CD4-positive, alpha-beta memory T cell (primary cell): ENCODE measurements at places on chromosomes 5 and 9. TPM values are rescaled to one million over a fixed set of nuclear protein-coding genes. Genes with fewer than 3 reads are reported as not detected.
A peak's percentile ranks its signal among the peaks of the same experiment; 100 is the strongest.

PGM5 gene
- total RNA-seq, result not detected

- no peak for DNase-seq
- no peaks in the 10 kb centered on the region for H3K27me3 ChIP-seq
- no peaks in the 10 kb centered on the region for H3K4me1 ChIP-seq
- no peak overlapping the region for H3K27ac ChIP-seq
- H3K36me3 ChIP-seq, result peaks cover 22% of the 10 kb centered on the region
Measured at GRCh38 chr5:71482132-71482531, 26.7 kb downstream of the BDP1 start.

DNA sequence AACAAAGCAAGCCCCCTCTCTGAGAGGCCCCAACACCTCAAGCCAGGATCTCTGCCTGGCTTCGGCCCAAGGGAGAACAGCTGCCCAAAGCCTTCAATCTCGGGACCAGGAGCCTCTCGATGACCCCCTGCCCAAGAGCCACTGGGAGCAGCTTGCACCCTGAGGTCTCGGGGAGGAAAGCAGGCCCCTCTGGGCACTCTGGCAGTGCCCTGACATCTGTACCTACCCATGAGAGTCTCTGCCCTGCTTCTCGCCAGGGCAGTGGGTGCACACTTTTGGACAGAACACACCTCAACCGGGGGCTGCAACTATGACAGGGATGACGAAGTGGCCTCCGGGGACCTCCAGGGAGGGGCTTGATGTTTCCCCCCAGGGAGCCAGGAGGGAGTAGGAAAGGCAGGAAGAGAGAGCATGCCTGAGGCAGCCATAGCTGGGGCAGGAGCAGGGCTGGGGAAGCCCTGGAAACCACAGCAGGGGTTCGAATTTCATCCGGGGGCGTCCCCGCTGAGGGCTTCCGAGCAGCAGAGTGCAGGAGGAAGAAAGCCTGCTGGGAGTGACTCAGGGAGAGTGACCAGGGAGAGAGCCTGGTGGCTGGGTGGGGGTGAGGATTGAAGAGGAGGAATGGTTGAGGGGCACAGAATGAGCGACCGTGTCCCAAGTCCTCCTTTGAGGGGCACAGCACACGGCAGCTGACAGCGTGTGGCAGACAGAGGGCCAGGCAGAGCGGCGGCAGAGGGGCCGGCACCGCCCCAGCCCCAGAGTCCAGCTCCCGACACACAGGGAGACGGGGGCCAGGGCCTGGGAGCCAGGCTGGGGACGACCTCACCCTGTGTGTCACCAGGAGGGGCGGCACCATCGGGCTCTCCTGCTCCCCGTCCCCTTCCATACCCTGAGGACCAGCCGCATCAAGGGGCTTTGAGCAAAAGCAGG is 1.8 kb downstream of the LPCAT1 start:
- no peak overlapping the region for H3K4me3 ChIP-seq
- no peaks in the 10 kb centered on the region for H3K27me3 ChIP-seq
- H3K36me3 ChIP-seq, result no peaks in the 10 kb centered on the region
- peaks cover 49% of the 10 kb centered on the region for H3K4me1 ChIP-seq
- DNase-seq, result no peak
- peak overlapping the region; percentile 9 for H3K27ac ChIP-seq

CATSPER3 gene
- 0.94 TPM for total RNA-seq

DNA sequence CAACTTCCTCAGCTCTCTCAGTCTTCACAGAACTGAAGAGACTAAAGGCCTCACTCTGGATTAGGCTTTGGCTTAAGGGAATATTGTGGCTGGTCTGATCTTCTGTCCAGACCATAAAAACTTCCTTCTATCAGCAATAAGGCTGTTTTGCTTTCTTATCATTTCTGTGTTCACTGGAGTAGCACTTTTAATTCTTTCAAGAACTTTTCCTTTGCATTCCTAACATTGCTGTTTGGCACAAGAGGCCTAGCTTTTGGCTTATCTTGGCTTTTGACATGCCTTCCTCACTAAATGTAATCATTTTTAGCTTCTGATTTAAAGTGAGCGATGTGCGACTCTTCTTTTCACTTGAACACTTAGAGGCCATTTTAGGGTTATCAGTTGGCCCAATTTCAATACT is 88.7 kb upstream of the ACOT12 start:
- H3K36me3 ChIP-seq, result no peaks in the 10 kb centered on the region
- H3K4me1 ChIP-seq, result no peaks in the 10 kb centered on the region
- no peak for DNase-seq
- H3K27ac ChIP-seq, result no peak overlapping the region
- no peak overlapping the region for H3K4me3 ChIP-seq

SLC46A2 gene
- not detected for total RNA-seq

DNA sequence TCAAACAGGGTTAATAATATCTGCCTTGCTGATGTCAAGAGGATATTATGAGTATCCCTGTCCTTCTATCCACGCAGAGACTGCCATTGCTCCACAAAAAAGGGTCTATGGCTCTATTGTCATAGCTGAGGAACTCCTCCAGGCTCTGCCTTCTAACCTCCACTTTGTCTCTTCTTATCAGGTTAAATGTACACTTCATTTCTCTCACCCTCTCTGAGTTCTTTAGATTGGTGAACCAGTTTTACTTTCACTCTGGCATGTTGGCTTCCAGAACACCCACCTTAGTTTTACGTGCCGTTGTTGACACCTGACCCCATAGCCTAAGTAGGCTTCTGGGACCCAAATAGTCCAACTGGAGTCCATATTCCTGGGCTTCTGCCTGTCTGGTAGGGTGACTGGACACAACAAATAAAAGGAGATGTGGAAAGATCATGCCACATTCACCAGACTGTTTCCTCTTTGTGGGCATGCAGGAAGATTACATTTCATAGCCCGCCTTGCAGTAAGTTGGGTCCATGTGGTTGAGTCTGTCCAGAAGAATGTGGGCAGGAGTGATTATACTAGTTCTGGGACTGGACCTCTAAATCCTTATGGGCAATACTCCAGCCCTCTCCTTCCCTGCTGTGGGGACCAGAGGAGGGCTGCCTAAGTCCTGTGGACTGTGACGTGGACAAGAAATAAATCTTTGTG is 350.4 kb upstream of the CLINT1 start:
- H3K4me1 ChIP-seq, result no peaks in the 10 kb centered on the region
- H3K27me3 ChIP-seq, result no peaks in the 10 kb centered on the region
- H3K36me3 ChIP-seq, result no peaks in the 10 kb centered on the region

DNA sequence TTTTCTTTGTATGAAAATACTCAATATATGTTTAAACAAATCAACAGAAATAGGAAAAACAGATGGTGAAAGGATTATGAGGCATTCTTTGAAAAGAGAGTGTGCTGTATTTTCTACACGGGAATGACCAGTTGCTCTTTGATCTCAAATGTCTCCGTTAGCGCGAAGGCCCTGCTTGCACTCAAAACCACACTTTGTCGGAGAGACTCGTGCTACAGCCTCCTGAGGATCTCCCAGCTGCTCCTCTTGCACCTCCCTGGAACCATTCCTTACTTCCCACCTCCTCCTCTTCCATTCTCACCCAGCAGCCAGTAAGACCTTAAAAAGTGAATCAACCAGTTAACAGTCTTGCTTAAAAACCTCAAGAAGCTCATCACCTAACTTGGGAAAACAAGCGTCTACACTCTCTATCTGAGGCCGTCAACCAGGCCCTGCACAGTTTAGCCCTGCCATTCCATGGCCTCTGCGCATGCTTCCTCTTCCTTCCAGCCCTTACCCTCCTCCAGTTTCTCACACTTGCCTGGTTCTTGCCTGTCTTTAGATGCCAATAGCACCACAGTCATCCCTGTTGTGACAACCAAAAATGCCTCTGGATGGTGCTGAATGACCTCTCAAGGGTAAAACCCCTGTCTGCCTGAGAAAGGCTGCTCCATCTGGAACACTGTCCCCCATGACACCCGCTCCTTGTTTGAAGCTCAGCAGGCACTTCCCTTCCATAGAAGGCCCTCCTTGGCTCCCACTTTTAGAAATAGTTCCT is 594.7 kb upstream of the WWC1 start:
- no peaks in the 10 kb centered on the region for H3K27me3 ChIP-seq
- H3K4me3 ChIP-seq, result no peak overlapping the region

MYMK gene
- total RNA-seq, result not detected

HAVCR2 gene
- 2.7 TPM for total RNA-seq

DNA sequence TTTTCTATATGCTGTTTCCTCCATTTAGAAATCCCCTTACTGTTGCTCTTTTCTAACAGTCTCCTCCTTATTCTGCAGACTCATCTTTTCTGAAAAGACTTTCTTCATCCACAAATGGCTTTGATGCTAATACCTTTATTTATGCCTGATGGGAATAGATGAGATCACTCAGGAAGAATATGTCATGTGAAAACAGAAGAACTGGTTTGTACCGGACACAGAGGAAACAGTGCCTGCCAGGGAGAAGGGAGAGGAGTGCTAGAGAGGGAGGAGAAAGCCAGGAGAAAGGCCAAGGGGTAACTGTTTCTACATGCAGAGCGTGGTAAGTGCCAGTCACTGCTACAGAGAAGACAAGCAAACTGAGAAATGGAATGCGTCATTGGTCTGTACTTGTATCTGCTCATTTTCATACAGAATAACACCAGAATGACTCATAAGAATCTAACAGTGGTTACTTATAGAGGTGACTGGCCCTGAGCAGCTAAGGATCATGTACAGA is 45.9 kb upstream of the PJA2 start:
- no peak overlapping the region for H3K4me3 ChIP-seq
- no peak for DNase-seq
- no peaks in the 10 kb centered on the region for H3K27me3 ChIP-seq
- no peak overlapping the region for H3K27ac ChIP-seq
- no peaks in the 10 kb centered on the region for H3K4me1 ChIP-seq

DNA sequence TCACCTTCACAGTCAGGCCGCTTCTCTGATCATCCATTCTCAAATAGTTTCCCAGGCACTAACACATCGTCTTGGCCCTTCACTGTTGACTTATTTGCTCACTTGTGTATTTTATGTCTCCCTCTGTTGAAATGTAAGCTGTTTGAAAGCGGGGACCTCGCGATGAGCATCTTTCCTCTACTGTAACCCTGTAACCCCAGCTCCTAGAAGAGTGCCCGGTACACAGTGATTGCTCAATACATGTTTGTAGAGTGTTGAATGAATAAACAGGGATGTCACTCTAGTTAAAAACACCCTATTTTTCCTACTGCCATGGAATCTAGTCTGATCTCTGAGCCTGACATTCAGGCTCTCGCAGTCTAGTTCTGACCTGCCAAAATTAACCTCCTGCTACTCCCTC is 150.8 kb downstream of the TTLL11 start:
- DNase-seq, result no peak
- H3K27ac ChIP-seq, result no peak overlapping the region
- no peaks in the 10 kb centered on the region for H3K27me3 ChIP-seq
- H3K36me3 ChIP-seq, result no peaks in the 10 kb centered on the region

TMOD1 gene
- 2.6 TPM for total RNA-seq

- no peaks in the 10 kb centered on the region for H3K36me3 ChIP-seq
- no peak overlapping the region for H3K27ac ChIP-seq
- no peak for DNase-seq
- H3K4me1 ChIP-seq, result no peaks in the 10 kb centered on the region
- H3K27me3 ChIP-seq, result no peaks in the 10 kb centered on the region
Measured at GRCh38 chr5:80324912-80325311, 5.1 kb downstream of the SPZ1 start.

GRCh38 chr5:101431201-101431600 is 528.1 kb upstream of the ST8SIA4 start:
- no peaks in the 10 kb centered on the region for H3K36me3 ChIP-seq
- no peaks in the 10 kb centered on the region for H3K27me3 ChIP-seq
- no peak for DNase-seq

DNA sequence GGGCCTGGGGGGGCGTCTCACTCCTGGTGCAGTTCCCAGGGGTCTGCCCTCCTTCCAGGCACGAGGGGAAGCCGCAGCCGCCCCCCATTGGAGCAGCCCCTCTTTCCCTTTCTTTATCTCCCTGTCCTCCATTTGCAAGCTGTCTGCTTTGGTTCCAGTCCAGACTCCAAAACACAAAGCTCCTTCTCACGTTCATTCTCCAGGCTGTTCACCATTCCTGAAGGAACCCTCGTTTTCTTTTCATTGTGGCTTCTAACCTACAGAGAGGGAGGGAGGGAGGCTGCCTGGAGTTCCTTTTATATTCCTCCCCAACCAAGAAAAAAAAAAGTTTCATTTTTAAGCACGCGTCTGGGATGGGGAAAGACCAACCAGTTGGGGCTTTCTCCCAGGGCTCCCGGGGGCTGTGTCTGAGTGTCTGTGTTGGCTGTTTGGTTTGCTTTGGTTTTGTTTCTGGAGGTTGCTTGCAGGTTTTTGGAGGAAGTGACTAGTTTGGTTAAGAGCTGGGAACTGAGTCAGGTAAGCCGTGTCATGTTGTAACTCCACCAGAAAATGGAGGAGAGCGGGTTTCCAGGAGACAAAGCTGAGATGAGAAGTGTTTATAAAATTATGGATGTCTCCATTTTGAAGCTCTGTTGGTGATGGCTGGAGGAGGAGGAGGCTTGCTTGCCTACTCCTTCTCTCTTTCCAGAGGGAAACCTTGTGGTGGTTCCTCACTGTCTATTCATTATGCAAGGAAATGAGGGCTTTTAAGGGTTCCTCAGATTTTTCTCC is 1.6 kb downstream of the ZNF462 start:
- peaks cover 14% of the 10 kb centered on the region for H3K27me3 ChIP-seq
- no peaks in the 10 kb centered on the region for H3K4me1 ChIP-seq
- no peaks in the 10 kb centered on the region for H3K36me3 ChIP-seq
- H3K27ac ChIP-seq, result no peak overlapping the region
- H3K4me3 ChIP-seq, result no peak overlapping the region
- no peak for DNase-seq

DNA sequence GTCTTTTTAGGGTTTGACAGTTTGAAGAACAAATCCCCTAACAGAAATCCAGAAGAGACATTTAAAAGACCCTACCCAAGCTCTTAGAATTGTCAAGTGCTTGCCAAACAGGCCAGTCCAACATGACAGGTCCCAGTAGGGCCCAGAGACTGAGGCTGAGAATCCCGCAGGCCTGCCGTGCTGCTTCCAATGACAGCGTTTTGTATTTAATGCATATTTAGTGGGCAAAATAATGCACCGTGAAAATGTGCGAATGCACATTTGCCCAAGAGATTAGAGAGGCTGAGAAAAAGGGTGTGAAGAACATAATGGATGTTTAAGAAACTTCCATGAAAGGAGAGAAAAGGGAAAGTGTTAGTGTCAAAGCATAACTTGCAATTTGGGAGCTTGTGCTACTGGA is 57.6 kb downstream of the CD180 start:
- H3K27me3 ChIP-seq, result no peaks in the 10 kb centered on the region
- no peak overlapping the region for H3K4me3 ChIP-seq

CREB3 gene
- total RNA-seq, result 24.8 TPM

DNA sequence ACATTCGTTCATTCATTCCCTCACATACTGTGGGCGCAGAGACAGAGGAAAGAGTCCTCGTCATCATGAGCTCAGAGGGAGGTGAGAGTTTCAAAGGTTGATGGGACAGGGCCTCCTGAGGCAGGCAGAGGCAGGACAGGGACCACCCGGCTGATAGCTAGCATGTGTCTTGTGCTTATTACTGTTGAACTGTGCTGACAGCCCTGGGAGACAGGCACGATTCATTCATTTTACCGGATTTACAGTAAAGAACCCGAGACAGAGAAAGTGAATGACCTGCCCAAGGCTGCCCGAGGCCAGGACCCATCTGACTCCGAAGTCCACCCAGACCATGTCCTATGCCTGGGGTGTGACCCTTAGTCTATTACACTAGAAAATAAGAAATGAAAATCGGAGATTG is 4.9 kb upstream of the FAM163B start:
- no peak overlapping the region for H3K27ac ChIP-seq
- peaks cover 2% of the 10 kb centered on the region for H3K4me1 ChIP-seq
- H3K27me3 ChIP-seq, result peaks cover 5% of the 10 kb centered on the region
- DNase-seq, result no peak
- no peak overlapping the region for H3K4me3 ChIP-seq
- no peaks in the 10 kb centered on the region for H3K36me3 ChIP-seq
